ENCODE measurements at places on chromosomes 16 and 17. TPM values are rescaled to one million over a fixed set of nuclear protein-coding genes. Genes with fewer than 3 reads are reported as not detected.

Gene C16orf92
- not detected for total RNA-seq

Gene ANKRD40CL
- total RNA-seq = not detected

Gene MMP25
- total RNA-seq = 0.67 TPM

Gene GINS3
- total RNA-seq = 7.6 TPM

Gene ADAMTS18
- not detected for total RNA-seq

Gene OR1F1
- total RNA-seq = 0.26 TPM

Gene MFSD6L
- not detected for total RNA-seq

All from Panc1 (cell line).